ENCODE measurements at places on chromosomes 16 and 17. TPM values are rescaled to one million over a fixed set of nuclear protein-coding genes. Genes with fewer than 3 reads are reported as not detected.

TBC1D3G gene
- total RNA-seq = not detected

KRTAP1-5 gene
- not detected for total RNA-seq

DNA sequence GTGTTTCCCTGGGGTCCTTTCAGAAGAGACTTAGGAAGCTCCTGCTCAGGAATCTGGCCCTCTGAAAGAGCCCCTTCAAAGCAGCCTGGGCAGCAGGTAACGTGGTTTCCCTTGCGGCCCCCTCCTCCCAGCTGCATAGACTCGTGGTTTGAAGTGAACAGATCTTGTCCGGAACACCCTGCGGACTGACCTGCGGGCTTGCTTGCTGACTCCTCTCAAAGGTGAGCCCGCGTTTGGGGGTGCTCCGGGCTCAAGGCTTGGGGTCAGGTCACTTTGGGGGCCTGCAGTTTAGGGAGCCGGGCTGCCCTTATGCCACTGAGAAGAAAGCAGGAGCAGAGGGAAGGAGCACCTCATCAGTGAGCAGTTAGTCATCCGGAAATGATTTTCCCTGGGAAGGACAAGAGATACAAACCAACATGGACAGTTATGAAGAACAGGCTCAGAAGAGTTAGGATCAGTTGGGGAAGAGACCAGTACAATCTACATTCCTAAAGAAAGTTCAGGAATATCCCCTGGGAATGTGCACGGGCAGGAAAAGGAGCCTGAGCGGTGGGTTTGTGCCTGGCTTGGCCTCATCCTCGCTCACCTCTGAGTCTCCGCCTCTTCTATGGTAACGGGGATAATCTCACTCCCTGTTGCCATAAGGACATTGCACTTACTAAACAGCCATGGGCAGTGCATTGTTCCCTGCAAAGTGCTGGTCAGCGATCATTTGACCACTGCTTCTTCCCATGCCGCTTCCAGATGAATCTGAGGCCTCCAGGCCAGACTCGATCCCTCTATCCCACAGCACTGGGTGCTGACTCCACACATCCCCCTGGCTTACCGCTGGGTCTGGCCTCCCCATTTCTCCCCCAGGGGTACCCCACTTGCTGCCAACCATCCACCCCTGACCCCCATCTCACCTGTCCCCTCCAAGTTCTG lies 10.0 kb downstream of the LDHD start:
- H3K36me3 ChIP-seq = peaks cover 4% of the 10 kb centered on the region
- no peak for DNase-seq
- H3K4me3 ChIP-seq = no peak overlapping the region
- H3K27me3 ChIP-seq = no peaks in the 10 kb centered on the region

TMEM235 gene
- not detected for total RNA-seq

DNA sequence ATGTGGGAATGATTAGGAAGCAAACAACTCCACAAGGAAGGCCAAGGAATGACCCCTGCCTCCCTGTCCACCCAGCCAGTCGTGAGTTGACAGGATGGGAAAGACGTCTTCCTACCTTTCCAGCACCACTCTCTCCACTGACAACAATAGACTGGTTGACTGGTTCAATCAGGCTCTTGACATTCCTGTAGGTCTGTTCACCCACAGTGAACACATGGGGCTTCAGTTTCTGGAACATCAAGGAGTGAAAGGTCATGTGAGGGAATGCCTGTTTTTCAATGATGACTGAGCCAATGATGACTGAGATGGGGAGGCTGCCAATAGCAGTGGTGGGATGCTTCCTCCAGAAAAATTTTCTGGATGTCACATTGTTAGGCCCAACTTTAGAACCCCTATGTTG lies 9.6 kb downstream of the MYO19 start:
- H3K4me1 ChIP-seq = no peaks in the 10 kb centered on the region
- peaks cover 95% of the 10 kb centered on the region for H3K36me3 ChIP-seq
- H3K27me3 ChIP-seq = no peaks in the 10 kb centered on the region
- no peak overlapping the region for H3K27ac ChIP-seq

HAP1 gene
- total RNA-seq = 0.07 TPM

STAT5A gene
- total RNA-seq = 7.5 TPM

DNA sequence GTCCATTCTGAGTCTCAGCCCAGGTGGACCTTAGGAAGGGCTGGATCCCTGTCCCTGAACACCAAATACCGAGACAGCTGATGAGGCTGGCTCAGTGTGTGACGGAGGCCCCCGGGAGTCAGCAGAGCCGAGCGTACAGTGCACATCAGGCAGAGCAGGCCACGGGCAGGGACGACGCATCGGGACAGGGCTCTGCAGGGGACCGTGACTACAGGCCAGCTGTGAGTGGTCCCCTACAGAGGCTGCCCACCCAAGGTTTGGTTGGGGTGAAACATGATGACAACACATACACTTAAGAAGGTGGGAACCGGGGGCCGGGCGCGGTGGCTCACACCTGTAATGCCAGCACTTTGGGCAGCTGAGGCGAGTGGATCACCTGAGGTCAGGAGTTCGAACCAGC lies 6.4 kb downstream of the CCDC137 start:
- no peak overlapping the region for H3K27ac ChIP-seq
- H3K27me3 ChIP-seq = no peaks in the 10 kb centered on the region
- no peak for DNase-seq
- peaks cover 65% of the 10 kb centered on the region for H3K36me3 ChIP-seq
- H3K4me1 ChIP-seq = peaks cover 6% of the 10 kb centered on the region

DNA sequence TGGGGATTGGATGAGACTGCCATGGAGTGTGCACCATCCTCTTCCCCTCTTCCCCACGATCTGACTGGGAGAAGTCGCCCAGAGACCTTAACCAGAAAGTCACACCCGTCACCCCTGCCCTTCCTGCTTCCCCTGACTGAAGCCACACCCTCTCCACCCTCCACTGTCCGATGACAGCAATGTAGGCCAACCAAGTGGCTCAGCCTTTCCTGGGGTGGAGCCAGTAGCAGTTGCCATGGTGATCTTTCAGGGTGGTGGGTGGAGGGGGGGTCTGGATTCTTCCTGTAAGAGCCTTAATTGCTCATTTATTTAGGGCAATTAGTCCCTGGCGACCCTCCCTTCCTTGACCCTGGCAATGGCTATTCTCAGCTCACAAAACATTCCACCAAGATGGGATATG lies 37.5 kb upstream of the PHB1 start:
- H3K27ac ChIP-seq = no peak overlapping the region
- no peaks in the 10 kb centered on the region for H3K36me3 ChIP-seq
- no peak for DNase-seq
- H3K4me1 ChIP-seq = no peaks in the 10 kb centered on the region

EPOP gene
- 1.3 TPM for total RNA-seq

GRCh38 chr17:73431401-73432205 lies 119.8 kb upstream of the CDC42EP4 start:
- H3K27ac ChIP-seq = no peak overlapping the region
- H3K4me1 ChIP-seq = peaks cover 6% of the 10 kb centered on the region
- DNase-seq = no peak
- H3K36me3 ChIP-seq = no peaks in the 10 kb centered on the region
- H3K4me3 ChIP-seq = no peak overlapping the region
- no peaks in the 10 kb centered on the region for H3K27me3 ChIP-seq
